ENCODE measurements at places on chromosomes 5 and 9.

DNA sequence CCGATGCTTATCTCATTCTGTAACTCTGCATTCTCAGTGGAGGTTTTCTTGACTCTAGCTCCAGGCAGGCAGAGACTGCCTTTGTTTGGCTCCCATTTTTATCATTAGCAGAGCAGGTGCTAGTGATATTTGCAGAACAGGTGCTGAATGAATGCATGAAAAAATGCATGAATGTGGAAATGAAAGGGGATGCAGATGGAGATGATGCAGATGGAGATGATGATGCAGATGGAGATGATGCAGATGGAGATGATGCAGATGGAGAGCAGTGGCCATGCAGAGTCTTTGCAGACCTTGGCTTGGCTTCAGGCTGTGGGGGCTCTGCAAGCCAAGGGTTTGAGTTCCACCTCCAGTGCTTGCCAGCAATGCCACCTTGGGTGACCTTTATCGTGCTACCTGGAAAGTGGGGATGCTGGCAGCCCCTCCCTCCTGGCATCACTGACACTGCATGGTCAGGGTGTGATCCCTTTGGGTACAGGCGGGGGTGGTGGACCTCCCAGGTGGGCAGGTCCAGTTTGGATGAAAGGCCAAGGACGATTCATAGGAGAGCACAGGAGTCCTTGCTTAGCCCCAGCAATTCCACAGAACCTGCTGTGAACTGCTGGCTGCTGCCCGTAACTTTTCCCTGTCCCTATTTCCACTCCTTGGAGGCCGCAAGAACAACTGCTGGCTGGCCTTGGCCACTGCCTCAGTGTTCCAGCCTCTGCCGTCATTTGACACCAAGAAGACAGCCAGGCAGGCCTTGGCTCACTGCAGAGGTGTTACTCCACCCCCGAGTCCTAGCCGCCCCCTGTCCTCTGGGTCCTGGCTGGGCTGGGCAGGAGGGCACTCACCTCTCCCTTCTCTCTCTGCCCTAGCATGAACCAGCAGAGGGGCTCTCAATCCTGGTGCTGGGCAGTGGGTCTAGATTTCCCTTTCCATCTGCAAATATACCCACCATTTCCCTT lies 33.0 kb downstream of the ERGIC1 start:
- peaks cover 5% of the 10 kb centered on the region for H3K4me1 ChIP-seq
- DNase-seq: no peak
- peak overlapping the region; percentile 79 for H3K27ac ChIP-seq
- no peaks in the 10 kb centered on the region for H3K27me3 ChIP-seq
- no peak overlapping the region for H3K4me3 ChIP-seq

DNA sequence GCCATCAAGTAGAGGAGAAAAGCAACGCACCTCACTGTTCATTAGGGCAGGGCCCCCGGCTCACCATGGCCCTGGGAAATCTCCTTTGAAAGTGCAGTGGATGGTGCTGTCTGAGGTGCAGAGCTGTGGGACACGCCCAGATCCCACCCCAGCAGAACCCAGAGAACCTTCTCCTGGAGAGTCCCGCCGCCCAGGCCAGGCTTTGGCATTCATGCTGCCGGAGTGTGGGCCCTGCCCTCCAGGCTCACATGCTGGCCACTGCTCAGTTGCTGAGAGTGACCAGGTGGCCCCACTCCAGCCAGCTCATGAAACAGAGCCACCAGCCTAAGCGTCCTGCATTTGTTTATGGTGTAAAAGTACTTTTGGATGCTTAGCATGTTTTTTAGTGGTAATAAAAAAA lies 23.8 kb upstream of the LRRC14B start:
- H3K36me3 ChIP-seq: no peaks in the 10 kb centered on the region
- no peaks in the 10 kb centered on the region for H3K27me3 ChIP-seq
- no peak for DNase-seq
- no peaks in the 10 kb centered on the region for H3K4me1 ChIP-seq

- H3K27ac ChIP-seq: no peak overlapping the region
- no peaks in the 10 kb centered on the region for H3K27me3 ChIP-seq
- no peak for DNase-seq
Measured at GRCh38 chr9:104386013-104386412, 118.0 kb upstream of the OR13F1 start.

DNA sequence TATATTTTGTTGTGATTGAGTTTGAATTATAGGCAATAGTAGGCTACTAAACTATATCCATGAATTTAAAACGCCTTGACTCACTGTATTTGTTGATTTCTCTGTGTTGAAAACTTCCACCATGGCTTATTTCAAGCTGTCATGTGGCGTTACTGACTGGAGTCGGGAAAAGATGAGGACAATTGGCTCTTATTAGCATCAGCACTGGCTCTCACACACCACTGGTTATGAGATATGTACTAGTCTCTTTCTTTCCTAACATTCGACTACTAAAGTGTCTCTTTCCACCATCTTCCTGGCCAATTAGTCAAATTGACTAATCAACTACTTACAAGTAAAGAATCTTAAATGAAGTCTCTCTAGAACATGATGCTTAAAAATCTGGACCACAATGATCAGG lies 9.1 kb upstream of the DAB2 start:
- no peaks in the 10 kb centered on the region for H3K27me3 ChIP-seq
- H3K27ac ChIP-seq: no peak overlapping the region
- no peaks in the 10 kb centered on the region for H3K36me3 ChIP-seq
- no peak overlapping the region for H3K4me3 ChIP-seq
- DNase-seq: no peak

Measured in Peyer's patch (tissue), 4 donors.